NCI-H2171 (cell line): ENCODE measurements at places on chromosomes 6 and 20.

DNA sequence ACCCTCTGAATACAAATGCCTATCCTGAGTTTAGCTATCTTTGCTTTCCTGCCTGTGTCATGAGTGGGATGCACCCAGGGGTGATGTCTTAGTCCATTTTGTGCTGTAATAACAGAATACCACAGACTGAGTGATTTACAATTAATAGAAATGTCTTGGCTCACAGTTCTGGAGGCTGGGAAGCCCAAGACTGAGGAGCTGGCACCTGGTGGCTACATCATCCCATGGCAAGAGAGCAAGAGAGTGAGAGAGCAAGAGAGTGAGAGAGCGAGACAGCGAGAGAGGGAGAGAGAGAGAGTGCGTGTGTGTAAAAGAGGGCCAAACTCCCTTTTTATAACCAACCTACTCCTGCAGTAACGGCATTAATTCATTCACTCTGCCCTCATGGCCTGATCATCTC lies 76.8 kb downstream of the PRDM1 start:
- no peak for DNase-seq

DNA sequence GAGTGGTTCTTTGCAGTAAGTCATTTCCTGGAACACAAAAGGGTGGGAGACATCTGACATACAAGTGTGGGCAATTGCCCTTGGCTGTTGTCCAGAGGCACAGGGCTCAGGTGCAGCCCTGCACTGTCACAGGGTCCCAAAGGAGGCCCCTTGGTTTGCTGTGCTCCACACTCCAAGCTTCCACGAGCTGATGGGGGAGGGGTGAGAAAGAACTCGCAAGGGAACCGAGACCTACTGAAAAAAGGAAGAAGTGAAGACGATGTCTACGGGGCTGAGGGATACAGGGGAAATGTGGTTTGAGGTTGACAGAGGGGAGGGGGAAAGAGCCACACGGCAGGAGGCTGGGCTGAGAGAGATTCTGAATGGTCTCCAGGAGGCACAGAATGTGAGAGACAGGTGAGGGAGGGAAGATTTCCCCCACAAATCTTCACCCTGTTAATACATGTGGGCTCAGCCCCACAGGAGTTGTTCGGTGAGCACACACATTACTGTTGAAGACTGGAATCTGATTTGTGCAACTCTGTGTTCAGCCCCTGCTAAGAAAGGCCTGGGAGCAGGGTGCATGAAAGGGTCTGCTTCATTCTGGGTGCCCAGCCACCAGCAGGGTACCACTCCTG lies 123.4 kb downstream of the LY86 start:
- DNase-seq = peak; percentile 43

DNA sequence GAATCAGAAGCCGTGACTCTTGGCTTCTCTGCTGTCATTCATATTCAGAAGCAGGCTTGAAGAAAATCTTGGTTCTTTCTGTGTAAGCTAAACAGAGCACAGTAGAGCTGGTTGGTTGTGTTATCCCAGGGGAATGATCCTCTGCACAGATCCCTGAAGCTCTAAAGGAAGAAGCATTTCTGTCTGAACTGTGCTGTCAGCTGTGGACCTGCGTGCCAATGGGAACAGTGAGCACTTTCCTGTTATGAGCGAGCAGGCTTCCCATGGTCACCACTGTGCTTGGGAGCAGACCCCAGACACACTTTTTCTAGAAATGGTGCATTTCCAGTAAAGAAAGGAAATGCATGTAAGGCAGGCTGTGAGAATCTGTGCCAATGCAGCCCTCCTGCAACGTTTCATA lies 490.2 kb downstream of the EPM2A start:
- DNase-seq = no peak

- no peak for DNase-seq
Observed at GRCh38 chr6:134593442-134593841, 275.5 kb upstream of the SGK1 start.

GRCh38 chr20:52552181-52552872 lies 360.7 kb upstream of the ZFP64 start:
- DNase-seq = no peak

DNA sequence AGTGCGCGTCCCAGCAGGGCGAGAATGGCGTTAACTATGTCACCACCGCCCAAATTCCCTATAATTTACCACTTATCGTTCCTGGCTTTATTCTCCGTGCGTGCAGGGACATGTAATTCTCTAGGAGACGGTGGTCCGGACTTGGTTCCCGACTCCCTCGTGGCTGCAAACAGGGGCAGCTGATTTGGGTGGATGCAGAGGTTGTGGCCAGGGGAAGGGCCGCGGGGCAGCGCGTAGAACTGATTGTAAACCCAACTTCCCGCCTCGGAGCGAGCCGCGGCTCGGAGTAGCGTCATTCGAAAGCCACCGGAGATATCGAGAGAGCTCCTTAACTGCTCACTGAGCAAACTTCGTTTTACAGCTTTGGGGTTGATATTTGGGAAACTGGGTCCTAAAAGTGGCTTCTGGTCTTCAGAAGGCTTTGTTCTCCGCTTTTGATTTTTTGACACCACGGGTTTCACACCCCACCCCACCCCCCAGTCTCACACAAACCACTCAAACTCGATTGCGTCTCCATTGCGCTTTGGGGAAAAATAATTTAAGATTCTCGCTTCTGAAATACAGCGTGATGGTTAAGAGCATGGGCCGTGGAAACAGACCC lies 17.5 kb upstream of the ZSCAN9 start:
- DNase-seq = no peak

GRCh38 chr6:14100138-14100537 lies 17.4 kb upstream of the CD83 start:
- DNase-seq = no peak

GRCh38 chr20:24675651-24676352 lies 206.4 kb downstream of the SYNDIG1 start:
- no peak for DNase-seq

DNA sequence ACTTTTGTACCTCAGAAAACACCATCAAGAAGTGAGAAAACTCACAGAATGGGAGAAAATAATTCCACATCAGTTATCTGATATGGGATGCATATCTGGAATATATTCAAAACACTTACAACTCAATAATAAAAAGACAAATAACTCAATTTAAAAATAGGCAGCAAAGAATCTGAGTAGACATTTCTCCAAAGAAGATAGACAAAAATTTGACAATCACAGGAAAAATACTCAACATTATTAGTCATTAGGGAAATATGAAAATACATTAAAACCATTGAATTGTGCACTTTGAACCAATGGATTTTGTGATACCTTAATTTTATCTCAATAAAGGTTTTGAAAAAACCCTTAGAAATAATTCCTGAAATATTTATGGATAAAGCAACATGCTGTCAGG lies 36.9 kb upstream of the STMND1 start:
- no peak for DNase-seq
